RCC 7860 (cell line): ENCODE measurements at places on chromosomes 2 and 18.

GRCh38 chr2:203583701-203584100, 48.6 kb upstream of the RAPH1 start:
- peak; percentile 85 for DNase-seq

- no peak for DNase-seq
Measured at GRCh38 chr2:237701859-237702390, 74.5 kb downstream of the LRRFIP1 start.

GRCh38 chr18:62877411-62878221, 162.3 kb downstream of the PHLPP1 start:
- peak; percentile 59 for DNase-seq

- DNase-seq = no peak
Measured at GRCh38 chr2:218125626-218126080, at the start of gene CXCR2. CXCR2 (plus strand) TSS chr2:218126028; CDS start chr2:218134802, 8,774 bp downstream.

GRCh38 chr18:50928551-50928950, 39.3 kb upstream of the ELAC1 start:
- peak; percentile 79 for DNase-seq

GRCh38 chr2:74413001-74413698, 8.3 kb downstream of the C2orf81 start:
- no peak for DNase-seq

- DNase-seq = no peak
Measured at GRCh38 chr2:13585732-13586131, 869.0 kb downstream of the TRIB2 start.

- DNase-seq = no peak
Measured at GRCh38 chr2:63891488-63892030, 49.9 kb downstream of the UGP2 start.

GRCh38 chr2:11862049-11862448, 115.6 kb downstream of the LPIN1 start:
- DNase-seq = no peak

DNA sequence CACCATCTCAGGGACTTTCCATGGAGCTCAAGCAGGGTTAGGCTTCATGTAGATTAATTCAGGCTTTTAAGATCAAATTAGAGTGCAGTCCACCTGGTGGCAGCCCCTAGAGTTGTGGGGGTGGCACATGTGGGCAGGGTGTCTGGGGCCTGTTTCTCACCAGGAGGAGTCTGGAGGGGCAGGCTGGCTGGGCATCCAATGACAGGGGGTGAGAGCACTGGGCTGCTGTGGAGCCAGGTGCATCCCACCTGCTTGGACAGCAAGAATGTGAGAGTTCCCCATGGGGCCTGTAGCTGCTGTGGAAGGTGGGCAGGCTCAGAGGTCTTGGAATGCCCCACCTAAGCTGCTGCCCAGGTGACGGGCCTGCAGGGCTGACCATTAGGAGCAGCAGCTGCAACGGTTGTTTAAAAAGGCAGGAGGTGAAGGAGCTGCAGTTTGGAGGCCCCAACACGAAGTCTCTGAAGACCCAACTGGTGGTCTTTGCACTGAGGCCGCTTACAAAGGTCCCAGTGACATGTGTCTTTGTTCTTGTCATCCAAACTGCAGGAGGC, 686.3 kb upstream of the HS6ST1 start:
- no peak for DNase-seq

- peak; percentile 29 for DNase-seq
Measured at GRCh38 chr2:227322530-227323205, 2.4 kb upstream of the MFF start.

DNA sequence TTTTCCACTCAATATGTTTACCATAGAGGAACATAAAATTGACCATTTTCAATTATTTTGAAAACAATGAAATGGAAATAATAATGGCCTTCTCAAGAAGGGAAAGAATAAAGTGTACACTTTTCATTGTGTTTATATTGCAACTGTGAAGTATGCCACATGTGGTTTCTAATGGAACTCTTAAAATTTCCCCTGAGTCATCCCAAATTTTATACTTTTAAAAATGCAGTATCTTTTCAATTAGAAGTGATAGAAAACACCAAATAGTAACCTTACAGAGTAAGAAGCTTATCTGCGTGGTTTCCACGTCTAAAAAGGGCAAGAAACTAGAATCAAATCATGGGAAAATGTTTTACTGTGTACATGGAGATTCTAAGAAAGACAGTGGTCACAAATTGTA, 70.0 kb downstream of the SCG2 start:
- DNase-seq = no peak

DNA sequence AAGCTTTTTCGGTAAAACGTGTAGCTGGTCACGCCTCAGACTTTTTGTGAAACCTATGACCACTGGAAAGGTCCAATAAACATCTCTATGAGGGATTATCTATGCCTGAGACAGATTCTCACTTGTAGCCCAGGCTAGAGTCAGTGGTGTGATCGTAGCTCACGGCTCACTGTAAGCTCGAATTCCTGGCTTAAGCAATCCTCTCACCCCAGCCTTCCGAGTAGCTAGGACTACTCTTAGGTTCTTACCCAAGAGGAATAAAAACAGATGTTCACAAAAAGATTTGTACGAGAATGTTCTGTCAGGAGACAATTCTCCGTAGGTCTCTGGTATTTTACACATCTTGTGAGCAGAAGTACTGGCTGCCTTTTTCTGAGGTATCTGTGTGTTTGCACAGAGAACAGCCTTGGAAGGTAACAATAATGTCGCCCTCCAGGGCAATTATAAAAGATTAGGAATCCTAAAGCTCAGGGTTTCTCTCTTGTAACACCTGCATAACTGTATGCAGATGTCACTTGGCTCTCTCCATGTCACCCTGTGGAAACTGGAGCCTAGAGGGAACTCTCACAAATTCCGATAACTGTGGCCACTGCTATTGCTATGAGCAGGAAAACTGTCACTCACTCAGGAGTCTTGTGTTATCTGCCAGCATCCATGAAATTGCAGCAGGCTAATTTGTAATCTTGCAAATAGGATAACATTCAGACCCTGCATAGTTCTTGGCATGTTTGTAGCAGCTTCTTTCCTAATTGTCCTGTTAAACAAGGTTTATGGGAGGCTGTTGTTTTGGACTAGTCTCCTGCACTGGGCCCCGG, 25.5 kb upstream of the RALBP1 start:
- DNase-seq = no peak

- peak; percentile 62 for DNase-seq
Measured at GRCh38 chr18:67417864-67418523, 98.5 kb downstream of the DSEL start.

DNA sequence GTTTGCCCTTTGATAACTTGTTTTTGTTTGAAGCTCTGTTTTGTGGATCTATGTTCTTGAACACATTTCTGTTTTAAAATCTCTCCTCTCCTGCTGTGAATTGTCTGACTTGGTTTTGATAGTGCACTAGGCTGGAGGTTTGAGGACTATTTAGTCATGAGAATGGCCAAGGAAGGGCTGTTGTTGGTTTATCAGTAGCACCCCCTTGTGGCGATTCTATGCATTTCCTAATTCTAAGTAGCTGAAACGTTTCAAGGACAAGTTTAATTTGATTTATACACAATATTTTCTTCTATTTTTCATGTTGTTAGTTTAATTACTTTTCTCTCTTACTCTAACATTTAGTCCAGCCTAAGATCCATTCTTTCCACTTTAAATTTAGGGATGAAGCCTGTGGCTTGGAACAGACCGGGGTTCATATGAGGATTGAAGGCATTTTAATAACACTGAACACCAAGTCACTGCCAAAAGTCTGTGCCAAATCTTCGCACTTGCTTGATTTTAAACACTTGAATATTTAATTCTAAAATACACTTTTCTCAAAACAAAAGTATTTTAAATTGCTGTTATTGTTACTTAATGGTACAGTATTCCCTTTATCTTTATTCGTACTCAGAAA, 166.0 kb downstream of the SOCS6 start:
- peak; percentile 37 for DNase-seq

- peak; percentile 60 for DNase-seq
Measured at GRCh38 chr18:73679941-73680712, 467.5 kb downstream of the FBXO15 start.

DNA sequence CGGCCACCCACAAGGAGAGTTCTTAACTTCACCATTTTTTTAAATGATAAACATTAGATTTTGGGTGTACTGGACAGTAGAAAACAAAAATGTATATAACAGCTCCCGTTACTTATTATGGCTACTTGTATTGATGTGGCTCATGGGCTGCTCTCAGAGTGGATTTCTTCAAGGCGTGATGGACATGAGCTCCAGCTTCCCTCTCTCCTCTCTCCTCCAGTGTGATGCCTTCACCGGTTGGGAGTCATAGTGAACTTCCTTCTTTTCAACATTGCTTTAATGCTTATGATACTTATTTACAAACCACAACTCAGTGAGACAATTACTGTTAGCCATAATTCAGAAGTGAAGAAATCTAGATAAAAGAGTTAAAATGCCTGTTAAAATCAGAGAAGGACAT, 515.2 kb downstream of the RNF144A start:
- no peak for DNase-seq

DNA sequence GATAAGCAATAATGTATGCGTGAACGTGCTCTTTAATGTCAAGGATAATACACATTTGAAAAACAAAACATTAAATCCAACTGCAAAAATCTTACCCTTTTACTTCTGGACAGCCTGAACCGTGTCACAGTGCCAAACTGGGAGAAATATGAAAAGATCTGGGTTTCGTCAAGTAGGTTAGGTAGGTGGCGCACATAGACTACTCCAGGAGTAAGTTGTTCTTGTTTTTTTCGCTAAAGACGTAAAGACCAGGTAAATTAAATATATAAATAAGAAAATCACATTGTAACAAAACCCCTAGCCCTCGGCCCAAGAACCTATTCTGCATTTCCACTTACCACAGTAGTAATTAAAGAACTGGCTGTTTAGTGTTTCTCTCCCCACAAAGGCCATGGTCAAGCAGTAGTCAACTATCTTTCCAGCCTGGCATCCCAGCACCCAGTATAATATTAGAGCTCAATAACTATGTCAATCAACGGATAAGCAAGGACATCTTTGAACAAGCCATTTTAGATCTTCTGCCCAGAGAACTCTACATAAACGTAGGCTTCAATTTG, 1.1 kb downstream of the NIFK start:
- DNase-seq = no peak

GRCh38 chr2:58598171-58598570, 357.0 kb upstream of the FANCL start:
- DNase-seq = no peak

- no peak for DNase-seq
Measured at GRCh38 chr2:242085941-242086621, 216.6 kb downstream of the RTP5 start.

GRCh38 chr2:128315122-128315828, 3.4 kb downstream of the HS6ST1 start:
- DNase-seq = no peak

DNA sequence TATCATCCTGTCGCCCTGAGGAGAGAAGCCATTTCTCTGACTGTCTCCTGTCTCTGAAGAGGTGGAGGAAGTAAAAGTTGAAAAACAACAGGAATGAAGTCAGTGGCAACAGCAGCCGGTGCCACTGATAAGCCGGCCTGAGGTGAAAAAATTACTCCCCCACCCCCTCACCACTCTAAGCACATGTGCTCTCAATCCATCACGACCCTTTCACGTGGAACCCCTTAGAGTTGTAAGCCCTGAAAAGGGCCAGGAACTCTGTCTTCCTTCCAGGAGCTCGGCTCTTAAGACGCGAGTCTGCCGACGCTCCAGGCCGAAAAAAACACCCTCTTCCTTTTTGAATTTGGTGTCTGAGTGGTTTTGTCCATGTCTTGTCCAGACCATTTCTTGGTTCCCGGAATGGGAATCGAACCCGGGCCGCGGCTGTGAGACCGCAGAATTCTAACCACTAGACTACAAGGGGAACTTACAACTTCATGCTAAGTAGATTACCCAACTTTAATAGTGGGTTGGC, 40.7 kb upstream of the TRIM43 start:
- no peak for DNase-seq

- DNase-seq = peak; percentile 16
Measured at GRCh38 chr2:234911271-234911670, 40.5 kb upstream of the SH3BP4 start.

DNA sequence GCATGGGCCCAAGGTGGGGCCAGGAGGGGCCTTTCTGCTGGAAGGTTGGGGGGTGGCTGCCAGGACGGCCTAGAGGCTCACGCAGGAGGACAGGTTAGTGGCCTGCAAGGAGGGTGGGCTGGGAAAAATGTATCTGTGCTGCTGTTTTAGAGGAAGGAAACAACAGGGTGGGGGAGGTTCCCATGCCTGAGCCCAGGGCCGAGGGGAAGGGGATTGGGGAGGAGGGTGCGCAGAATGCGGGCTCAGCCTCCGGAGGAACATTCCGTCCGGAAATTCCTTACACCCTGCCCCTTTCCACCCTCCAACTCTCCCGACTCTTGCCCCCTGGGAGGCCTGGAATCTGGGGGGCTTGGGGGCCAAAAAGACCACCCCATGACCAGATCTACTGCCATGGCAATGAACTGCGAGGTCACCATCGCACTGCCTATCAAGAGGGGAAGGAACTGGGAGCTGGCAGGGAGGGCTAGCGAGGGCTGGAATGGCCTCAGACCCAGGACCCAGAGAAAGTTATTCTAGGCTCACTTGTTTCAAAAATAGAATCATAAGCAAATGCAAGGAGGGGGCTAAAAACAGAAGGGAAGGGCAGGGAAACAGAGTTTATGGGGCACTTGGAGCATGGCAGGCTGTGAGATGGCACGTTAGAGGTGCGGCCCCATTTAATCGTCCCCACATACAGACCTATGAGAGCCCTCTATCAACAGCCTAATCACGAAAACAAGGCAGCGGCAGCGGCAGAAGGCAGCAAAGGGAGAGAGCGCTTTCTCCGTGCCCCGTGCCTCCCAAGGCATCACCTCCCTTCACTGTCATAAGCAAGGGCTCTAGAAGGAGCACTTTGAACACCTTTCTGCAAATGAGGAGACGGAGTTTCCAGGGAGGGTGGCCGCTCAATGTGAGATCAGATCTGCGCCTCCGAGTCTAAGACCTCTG, 90.4 kb downstream of the TNS1 start:
- no peak for DNase-seq

GRCh38 chr2:45786836-45787357, 135.4 kb downstream of the PRKCE start:
- no peak for DNase-seq

DNA sequence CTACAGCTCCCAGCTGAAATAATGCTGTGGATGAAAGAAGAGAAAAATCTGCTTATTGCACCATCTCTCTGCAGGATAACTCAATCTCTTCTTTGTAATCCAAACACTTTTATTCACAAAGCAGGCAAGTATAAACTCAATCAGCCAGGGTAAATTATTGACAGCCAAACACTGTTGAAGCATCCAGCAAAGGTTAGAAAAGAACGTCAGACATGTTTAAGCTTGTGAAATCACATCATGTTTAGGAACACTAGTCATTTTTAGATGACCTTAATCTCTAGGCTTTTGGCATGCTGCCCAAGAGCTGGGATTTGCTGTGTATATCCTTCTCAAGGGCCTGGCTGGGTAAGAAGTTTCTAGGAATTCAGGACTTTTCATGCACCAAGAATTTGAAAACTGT, 1148.1 kb upstream of the FANCL start:
- peak; percentile 50 for DNase-seq

GRCh38 chr2:40228310-40228709, 223.6 kb downstream of the SLC8A1 start:
- DNase-seq = no peak

- no peak for DNase-seq
Measured at GRCh38 chr18:55539240-55539639, 48.8 kb downstream of the TCF4 start.

- DNase-seq = peak; percentile 32
Measured at GRCh38 chr18:57561728-57562423, 24.6 kb downstream of the FECH start.
